ENCODE measurements at places on chromosomes 11 and 22.

GRCh38 chr11:131111775-131112174 is 195.5 kb upstream of the SNX19 start:
- DNase-seq: no peak

GRCh38 chr22:40346185-40347118 is at the start of gene ADSL:
ADSL (plus strand) TSS chr22:40346500; CDS start chr22:40346559, 59 bp downstream.
- DNase-seq: peak; percentile 86

- no peak for DNase-seq
These were observed 59.0 kb upstream of the SHANK2 start for GRCh38 chr11:71311176-71311925.

GRCh38 chr11:14393889-14394288 is 34.9 kb upstream of the RRAS2 start:
- DNase-seq: no peak

GRCh38 chr22:49046546-49047361 is 780.9 kb downstream of the BRD1 start:
- no peak for DNase-seq

GRCh38 chr22:28882545-28882877 is 861 bp upstream of the ZNRF3 start:
- DNase-seq: peak; percentile 57

DNA sequence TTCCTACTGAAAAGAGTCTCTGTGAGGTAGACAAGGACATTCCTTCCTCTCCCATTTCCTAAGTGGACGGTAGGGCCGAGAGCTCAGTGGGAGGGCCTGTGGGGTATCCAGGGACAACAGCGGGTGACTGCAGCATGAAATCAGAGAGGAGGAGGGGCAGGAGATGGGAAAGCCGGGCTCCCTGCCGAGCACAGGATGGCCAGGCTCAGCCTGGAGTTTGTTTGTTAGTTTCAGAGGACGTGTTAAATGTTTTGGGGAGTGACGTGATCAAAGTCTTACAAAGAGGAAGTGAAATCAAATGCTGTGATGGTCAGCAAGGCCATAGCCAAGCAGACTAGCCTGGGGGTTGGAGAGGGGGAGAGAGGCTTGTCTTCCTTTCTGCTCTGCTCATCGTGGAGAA is 152.7 kb downstream of the ADAMTS15 start:
- DNase-seq: no peak

DNA sequence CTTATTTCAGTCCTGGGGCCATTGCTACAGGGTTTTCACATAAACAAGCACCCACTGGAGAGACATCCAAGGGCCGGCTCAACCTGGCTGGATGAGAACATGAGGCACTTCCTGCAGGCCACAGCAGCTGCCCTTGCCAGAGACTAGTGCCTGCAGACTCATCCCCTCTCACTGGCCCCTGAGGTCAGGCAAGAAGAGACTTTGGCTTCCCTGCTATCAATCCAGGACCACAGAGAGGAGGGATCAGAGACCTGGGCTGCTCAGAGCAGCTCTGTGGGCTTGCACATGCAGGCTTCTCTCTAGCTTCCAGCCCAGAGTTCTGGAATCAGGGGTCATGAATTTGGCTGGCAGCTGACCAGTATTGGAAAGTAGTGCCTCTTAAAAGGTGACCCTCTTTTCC is 79.5 kb downstream of the CABIN1 start:
- DNase-seq: no peak
